HAP-1 (cell line): ENCODE measurements at places on chromosomes 13 and 19.
A peak's percentile ranks its signal among the peaks of the same experiment; 100 is the strongest.

DNA sequence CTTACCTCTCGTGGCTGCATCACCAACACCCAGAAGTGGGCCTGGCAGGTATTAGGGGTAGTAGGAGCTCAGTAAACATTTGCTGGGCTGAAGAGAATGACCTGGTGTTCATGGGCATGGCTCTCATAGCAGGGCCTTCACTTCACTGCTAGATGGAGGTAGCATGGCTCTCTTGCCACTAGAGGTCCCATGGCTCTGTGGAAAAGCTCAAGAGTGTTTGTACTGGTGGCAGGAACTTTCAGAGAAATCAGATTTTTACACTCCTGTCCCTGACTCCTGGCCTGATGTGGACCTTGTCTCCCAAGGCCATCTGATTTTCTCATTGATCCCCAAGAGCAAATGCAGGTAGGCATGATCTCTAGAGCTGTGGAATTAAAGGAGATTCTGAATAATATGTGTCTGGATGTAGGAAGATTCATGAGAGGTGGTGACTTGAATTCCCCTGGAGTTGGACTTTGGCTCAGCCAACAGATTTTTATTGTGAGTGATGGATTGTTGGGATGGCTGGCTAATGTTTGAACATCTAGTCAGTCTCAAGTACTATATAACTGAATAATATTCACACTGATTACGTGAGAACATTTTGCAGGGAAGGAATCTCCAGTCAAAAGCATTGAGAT is 5.7 kb downstream of the ZNF574 start:
- no peak for DNase-seq

- no peak for DNase-seq
These were observed 498.9 kb upstream of the SLITRK5 start for GRCh38 chr13:87172166-87172835.

- DNase-seq, result no peak
These were observed 20.5 kb upstream of the CNMD start for GRCh38 chr13:52760077-52760476.

DNA sequence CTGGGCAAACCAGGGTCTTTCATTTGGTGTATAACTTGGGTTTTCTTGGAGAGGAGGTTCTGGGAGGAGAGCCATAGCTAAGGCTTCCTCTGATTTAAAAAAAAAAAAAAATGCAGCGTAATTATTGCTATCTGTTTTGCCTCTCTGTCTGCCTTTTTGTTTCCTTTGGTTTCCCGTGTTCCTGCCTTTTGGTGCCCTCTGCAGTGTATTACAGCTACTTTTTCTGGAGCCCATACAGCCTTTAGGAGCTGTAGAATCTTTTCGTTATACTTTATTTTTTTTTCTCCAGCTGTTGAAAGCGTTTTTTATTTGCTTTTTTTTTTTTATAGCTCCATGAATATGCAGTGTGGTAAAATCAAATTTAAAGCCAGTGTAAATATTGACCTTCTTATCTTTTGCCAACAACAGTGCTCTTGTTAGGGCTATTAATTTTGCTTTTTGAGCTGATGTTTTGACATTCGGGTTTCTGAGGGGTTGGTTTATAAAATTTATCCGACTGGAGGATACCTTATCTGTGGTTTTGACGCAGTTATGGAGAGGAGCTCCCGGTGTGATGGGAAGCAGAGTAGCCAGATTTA is 38.1 kb downstream of the ZNF493 start:
- DNase-seq, result no peak

GRCh38 chr13:42474954-42475353 is 99.0 kb upstream of the TNFSF11 start:
- DNase-seq, result no peak

GRCh38 chr19:51020988-51021651 is 1.6 kb upstream of the KLK10 start:
- DNase-seq, result peak; percentile 73

DNA sequence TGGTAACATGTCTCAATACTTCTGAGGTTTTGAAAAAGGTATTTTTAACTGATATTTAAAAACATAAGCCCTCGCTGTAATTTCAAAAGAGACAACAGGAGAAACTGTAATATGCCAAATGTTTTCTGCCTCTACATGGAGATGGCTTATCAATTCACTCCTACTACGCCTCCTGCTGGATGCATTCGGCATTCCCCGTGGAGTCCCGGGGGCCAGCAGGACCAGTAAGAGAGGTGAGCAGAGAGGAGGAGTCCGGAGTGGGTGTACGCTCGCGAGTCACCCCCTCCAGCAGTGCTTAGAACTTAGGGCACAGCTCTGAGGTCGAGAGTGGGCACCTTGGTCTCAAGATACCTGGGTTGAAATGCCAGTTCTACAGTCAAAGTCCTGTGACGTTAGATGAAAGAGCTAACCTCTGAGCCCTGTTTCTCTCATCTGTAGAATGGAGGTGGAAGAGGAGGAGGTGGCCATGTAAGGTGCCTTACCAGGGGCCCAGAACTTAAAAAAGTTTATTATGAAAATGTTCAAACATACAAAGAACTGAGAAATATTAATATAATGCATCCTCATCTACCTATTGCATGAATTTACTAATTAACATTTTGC is 110.2 kb downstream of the STK24 start:
- peak; percentile 17 for DNase-seq

DNA sequence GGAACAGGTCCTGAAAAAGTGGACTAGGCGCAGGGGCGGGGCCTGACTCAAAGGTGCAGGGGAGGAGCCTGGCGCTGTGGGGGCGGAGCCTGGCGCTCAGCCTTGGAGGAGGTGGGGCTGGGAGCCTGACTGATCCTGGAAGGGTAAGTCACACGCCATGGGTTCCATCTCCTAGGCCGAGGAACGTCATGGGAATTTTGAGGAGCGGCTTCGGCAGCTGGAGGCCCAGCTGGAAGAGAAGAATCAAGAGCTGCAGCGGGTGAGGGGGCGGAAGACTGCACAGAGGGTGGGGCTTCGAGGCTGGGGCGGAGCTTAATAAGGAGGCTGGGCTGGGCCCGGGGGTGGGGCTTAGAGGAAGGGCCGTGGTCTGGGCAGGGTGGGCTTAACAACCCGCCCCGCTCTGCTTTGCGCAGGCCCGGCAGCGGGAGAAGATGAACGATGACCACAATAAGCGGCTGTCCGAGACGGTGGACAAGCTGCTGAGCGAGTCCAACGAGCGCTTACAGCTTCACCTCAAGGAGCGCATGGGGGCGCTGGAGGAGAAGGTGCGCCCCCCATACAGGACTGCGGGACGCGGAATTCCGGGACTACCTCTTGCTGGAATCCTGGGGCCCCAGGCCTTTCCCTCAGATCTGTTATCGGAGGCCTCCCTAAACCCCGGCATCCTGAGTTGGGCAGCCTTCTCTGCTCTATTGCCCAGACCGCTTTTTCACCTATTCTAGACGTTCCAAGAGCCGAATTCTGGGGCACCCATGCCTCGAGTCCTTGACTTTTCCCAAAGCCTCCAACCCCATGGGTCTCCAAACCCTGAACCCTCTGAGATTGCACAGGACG is 14.5 kb downstream of the PPFIA3 start:
- DNase-seq, result no peak

GRCh38 chr13:36807616-36808015 is 11.4 kb upstream of the RFXAP start:
- no peak for DNase-seq

DNA sequence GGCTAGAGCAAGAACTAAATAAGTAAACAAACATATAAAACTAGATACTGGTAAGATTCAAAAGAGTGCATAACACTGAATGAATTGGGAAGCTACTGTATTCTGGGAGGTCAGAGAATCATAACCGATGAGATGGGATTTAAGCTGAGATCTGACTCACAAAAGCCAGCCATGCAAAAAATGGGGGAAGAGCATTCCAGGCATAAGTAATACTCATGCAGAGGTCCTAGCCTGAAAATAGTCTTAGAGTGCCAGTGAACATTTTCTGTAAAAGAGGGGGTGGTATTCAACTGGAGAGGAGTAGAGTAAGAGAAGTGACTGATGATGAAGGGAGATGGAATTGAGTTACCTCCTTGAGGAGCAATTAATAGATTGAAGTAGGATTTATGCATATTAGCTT is 872.0 kb upstream of the GPC6 start:
- DNase-seq, result no peak

- no peak for DNase-seq
These were observed 1.7 kb upstream of the ADM5 start for GRCh38 chr19:49687566-49688316.

DNA sequence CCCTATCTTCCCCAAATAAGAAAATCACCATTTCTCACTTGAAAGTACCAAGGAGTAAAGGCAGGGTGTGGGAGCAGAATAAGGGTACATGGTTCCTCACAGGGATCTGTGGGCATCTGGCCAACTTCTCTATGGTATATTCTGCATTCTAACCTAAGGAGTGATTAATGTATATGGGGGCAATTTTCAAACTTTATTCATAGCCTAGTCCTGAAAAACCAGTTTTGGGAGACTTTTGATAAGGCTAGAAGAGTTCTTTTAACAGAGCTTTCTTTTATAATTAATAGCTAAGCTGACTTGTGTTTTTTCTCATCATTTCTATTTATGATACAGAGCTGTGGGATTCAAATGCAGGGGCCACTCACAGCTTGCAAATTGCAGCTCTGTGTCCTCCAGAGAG is 852 bp downstream of the SCEL start:
- no peak for DNase-seq

DNA sequence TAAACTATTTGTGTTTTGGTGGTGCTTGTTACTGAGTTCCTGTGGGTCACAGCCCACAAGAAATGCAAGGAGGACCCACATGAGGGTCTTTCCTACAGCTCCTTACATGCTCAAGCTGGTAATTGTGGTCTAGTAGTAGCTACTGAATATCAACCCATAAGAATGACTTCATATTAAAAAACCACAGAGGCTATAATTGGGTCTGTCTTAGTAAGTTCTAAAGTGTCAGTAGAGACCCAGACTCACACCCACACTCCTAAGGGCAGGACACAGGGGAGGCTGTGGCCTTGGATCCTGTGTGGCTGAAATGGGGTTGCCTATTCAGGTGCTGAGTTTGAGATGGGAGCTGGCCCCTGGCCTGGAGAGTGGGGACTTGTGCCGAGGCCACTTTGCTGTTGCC is 19.6 kb downstream of the TFDP1 start:
- DNase-seq, result no peak

- DNase-seq, result peak; percentile 74
These were observed at the start of gene GATAD2A for GRCh38 chr19:19404879-19405860. Gene GATAD2A, plus strand, starts transcription at chr19:19405675. Its CDS starts 59,671 bp downstream, at chr19:19465346.

DNA sequence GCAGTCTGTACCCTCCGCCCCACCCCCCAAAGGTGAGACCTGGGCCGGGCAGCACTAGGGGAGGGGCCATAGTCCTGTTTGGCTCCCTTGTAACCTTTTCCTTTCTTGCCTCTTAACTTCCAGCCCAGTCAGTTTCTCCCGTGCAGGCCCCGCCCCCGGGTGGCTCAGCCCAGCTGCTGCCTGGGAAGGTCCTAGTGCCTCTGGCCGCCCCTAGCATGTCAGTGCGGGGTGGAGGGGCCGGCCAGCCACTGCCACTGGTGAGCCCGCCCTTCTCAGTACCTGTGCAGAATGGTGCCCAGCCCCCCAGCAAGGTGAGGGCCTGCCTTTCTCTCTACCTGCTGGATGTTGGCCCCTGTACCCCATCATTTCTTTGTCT is 10.5 kb upstream of the PRR19 start:
- no peak for DNase-seq

DNA sequence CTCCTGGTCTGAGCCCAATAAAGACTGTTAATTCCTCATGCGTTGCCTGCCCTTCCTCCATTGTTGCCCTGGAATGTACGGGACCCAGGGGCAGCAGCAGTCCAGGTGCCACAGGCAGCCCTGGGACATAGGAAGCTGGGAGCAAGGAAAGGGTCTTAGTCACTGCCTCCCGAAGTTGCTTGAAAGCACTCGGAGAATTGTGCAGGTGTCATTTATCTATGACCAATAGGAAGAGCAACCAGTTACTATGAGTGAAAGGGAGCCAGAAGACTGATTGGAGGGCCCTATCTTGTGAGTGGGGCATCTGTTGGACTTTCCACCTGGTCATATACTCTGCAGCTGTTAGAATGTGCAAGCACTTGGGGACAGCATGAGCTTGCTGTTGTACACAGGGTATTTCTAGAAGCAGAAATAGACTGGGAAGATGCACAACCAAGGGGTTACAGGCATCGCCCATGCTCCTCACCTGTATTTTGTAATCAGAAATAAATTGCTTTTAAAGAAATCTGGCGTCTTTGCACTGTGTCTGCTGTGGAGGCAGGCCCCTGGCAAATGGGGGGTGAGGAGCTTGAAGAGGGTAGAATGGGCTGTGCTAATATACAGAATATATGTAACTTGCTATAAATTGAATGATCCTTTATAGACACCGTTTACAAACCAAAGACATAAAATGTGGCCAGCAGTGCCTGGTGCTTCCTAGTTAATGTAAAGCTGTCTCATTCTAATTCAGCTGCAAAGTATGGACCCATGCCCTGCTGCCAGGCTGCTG is 4.2 kb upstream of the RPS11 start:
- no peak for DNase-seq

DNA sequence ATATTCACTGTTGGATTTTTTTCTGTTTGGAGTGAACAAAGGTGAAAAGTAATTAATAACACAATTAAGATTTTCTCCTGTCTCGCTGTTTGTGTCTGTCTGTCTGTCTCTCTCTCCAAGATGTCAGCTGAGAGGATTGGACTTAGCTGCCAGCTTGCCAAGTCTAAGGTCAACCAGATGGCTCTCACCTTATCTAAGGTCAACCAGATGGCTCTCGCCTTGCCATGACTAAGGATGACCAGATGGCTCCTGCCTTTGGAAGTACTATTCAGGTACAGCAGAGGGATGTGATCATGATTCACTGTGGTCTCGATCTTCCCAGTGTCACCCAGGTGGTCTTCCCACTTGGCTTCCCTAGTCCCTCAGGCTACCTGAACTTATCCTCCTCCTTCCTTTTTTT is 1436.4 kb downstream of the UQCRFS1 start:
- DNase-seq, result no peak

GRCh38 chr19:51501594-51502263 is at the start of gene SIGLEC12:
Gene SIGLEC12, minus strand, starts transcription at chr19:51501800. Its CDS starts 67 bp downstream, at chr19:51501733.
- no peak for DNase-seq

DNA sequence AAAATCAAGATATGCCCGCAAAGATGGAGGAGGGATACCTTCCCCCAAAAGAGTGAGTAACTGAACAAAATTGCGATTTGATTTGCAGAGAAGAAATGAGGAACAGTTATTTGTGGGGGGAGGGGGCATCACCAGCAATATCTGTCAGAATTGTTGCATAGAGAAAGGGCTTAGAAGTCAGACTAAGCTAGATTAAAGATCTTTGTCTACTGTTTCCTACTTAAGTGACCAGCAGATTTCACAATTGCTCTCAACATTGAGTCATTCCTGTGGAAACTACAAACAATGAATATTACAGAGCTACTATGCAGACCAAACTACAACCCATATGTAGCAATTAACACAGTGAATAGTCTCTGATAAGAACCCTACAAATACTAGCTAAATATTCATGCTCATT is 27.4 kb downstream of the FPR3 start:
- no peak for DNase-seq

GRCh38 chr13:51938454-51938853 is 72.8 kb downstream of the ATP7B start:
- no peak for DNase-seq

DNA sequence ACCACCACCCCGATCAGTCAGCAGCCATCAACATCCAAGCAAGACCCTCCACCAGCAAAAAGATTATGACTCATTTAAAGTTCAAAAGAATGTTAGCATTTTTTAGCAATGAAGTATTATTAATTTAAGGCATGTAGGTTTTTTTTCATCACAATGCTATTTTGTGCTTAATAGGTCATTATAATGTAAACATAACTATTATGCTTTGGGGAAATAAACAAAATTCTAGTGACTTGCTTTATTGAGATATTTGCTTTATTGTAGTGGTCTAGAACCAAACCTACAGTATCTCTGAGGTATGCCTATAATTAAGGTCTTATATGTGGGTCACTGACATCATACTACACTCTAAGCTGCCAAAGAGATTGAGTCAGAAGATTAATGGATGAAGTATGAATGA is 20.0 kb downstream of the KLF12 start:
- no peak for DNase-seq

GRCh38 chr13:45592758-45593157 is 22.8 kb downstream of the ERICH6B start:
- DNase-seq, result no peak
